ENCODE measurements at places on chromosomes 2 and 18. TPM values are rescaled to one million over a fixed set of nuclear protein-coding genes. Genes with fewer than 3 reads are reported as not detected.

DNA sequence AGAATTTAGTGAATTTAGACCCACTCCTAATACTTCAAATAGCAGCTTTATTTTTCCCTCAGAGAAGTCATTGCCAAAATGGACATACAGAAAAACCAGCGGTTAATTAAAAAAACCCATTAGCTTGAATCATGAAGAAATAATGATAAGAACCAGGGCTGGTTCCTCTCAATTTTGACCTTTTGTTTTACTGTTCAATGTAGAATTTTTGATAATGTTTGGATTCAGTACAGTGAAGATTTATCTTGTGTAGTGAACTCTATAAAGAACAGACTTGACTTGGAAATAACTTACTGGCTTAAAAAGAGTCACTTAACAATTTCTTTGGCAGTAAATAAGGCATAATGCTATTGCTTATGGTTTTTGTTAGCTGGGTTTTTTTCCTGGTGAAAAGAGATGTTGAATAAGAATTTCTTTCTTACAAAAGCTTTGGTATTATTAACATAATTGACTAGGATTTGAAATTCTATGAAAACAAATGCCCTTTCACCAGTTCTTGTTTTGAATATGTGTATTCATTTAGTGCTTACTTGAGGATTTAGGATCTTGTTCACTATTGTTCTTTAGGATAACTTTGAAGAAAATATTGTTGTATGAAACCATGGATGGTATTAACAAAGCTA, 73.4 kb upstream of the ITPRID2 start:
- no peak for DNase-seq

DNA sequence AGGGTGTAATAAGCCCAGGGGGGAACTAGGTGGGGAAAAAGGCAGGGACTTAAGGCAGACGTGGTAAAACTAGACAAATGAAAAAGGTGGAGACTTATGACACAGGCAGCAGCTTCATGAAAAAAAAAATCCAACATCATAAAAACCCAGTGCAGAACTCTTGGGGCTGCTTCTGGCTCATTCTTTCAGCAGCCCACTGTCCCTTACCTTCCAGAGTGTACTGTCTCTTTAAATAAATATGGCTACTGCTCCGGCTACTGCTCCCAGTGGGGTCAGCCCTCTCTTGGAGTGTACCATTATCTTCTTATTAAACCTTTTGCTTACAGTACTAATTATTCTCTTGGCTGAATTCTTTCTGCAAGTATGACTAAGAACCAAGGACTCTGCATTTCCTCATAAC, 699.5 kb downstream of the DSC3 start:
- DNase-seq, result no peak

The RND3 gene
- polyA plus RNA-seq, result 10.3 TPM

GRCh38 chr18:75677696-75678455, 250.4 kb upstream of the SMIM21 start:
- DNase-seq, result no peak

DNA sequence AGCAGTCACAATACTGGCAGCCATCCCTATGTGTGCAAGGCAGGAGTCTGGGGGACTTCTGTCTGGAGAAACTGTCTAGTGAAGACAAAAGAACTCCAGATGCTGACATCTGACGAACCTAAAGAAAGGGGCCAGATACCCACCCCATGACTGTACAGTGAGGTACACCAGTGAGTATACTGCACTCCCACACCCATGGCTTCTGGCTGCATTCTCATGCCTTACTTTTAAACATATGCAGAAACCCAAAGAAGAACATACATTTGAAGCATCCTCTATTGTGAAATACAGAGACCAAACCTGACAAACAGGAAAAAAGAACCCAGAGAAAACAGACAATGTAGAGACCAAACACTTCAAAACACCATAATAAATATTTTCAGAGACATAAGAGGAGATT, 102.2 kb downstream of the ACTR3 start:
- DNase-seq, result no peak

The TRIM43 gene
- polyA plus RNA-seq, result not detected

GRCh38 chr18:6737833-6738232, 8.3 kb downstream of the ARHGAP28 start:
- DNase-seq, result no peak

DNA sequence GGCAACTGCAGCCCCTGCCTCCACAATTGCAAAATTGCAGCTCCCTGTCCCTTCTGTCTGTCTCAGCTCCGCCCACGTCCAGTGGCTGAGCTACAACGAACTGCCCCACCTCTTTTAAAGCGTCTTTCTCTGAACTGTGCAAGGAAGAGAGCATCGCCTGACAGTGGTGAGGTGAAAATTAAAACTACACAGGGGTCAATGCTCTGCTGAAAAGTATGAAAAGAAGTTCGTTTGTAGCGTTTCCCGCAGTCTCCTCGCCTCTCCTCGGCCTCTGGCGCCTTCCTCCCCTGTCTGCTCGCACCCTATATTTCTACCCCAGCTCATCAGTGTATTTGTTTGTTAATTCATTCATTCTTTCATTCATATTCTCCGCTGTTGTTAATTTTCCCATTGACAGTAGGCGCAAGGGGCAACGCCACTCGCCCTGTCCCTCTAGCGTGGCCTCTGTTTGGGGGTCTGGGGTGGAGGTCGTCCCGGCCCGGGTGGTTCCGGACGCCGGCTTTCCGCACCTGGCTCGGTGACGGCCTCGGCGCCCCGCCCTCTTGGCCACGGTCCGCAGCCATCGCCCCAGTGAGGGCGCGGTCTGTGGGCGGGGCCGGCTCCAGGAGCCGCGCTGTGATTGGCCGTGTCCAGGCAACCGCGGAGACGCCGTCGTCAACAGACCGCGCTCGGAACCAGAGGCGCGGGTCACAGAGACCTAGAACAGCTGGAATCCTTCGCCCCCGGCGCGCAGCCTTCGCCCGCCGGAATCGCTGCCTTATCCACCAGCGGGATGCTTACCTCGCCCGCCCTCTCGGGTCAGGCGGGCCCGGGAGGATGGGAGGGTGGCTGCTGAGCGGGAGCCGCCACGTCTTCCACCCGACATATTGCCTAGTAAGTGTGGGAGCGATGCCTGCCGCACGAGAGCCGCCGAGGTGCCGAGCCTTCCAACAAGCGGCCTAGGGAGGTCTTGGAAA, at the start of gene VWA3B:
TSS of gene VWA3B (plus strand) at position 677 of the 956 bp plus-strand sequence. CDS start 5,926 bp downstream, outside the sequence.
- peak; percentile 93 for DNase-seq
